Myocyte (in vitro differentiated cells): ENCODE measurements at places on chromosomes 4 and X. TPM values are rescaled to one million over a fixed set of nuclear protein-coding genes. Genes with fewer than 3 reads are reported as not detected.

DNA sequence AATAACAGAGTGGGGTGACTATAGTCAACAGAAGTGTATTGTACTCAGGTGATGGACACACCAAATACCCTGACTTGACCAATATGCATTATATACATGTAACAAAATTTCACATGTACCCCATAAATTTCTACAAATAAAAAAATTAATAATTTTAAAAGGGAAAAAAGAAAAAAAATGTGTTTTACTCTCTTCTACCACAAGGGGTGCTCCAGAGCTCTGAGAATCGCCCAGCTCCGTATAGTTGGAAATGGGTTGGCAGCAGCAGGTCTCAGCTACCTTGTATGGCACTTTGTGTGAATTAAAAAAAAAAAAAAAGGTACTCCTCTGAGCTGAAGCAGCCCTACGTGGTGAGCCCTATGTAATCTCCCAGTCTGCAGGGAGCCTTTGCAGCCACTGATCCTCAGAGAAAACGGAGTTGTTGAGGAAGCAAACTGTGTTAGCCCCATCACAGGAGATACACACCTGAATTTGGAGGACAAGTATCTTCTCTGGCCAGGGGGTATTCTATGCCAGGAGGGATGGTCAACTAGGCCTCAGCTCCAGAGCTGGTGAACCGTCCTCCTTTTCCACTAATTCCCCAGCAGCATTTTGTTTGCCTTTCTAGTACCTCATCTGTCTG is 17.2 kb upstream of the POLA1 start:
- DNase-seq = peak; percentile 22

VEGFC gene
- 8.1 and 13.0 TPM in 2 replicates for total RNA-seq

DNA sequence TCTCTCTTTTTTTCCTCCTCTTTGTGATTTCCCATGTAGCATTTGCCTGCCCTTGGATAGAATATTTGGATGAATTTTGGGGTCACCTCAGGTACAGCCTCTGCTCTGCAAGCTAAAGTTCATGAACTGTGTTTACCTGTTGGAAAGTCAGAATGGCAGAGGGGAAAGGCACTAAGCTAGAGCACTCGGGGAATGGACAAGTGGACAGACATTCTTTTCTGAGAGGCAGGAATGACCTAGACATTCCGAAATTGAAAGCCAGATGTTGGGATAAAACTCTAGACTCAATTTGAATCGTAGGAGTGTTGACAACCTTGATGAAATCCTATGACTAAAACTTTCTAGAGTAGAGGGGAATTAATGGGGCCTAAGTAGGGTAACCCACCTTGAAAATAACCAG is 56.1 kb downstream of the LUZP4 start:
- no peak for DNase-seq

DNA sequence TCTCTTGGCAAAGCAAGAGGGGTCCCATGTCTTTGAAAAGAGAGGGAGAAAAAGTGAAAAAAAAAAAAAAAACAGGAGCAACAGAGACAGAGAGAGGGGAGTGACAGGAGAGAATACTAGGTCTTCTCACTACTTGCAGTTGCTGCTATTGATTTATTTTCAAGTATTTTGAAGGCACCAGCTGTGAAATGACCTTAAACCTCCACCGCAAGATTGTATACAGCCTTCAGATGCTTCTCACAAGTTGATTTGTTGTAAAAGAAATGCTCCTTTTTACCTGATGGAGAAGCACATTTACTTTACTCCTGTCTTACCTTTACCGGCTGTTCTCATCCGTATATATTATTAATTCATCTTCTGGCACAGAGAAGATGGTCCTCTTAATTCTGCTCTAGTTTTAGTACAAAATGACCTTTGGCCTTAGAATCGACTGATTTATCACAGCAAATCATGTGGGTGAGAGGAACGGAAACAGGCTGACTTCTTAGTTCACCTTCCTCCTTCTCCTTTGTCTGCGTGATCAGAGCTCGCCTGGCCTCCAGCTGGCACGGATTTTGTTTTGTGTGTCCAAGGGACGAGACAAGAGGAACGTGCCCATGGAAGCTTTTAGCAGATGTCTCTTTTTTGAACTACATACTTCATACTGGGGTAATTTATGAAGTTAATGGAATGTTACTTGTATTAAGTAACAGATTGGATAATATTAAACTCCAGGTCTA is 82.4 kb upstream of the PACRGL start:
- no peak for DNase-seq

- no peak for DNase-seq
Measured at GRCh38 chr4:169215656-169216055, 55.1 kb downstream of the SH3RF1 start.

GRCh38 chr4:78532046-78532445 is 19.5 kb upstream of the ANXA3 start:
- DNase-seq = no peak

DNA sequence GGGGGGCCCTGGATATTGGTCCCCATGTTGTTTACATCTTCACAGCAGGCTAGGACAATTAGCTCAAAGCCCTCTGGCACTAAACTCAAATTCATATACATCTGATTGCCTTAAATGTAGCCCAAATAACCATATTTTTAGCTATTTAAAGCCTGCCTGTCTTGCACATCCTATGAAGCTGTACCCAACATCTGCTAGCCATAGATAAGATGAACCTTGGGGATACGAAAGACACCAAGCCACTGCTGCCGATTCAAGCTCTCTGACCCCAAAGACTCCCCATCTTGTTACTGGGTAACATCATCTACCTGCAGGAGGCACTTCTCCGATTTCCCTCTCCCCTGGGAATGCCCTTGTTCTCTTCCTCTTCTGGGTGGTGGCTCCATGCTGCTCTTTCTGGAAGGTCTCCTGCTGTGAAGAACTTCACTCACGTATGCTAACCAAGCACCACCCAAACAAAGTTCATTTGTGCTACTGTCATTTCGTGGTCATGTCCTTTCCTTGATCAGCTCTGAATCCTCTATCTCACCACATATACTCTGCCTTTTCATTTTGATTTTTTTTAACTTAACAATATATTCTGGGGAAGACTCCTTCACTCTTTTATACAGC is 107.7 kb upstream of the ATXN3L start:
- no peak for DNase-seq

RNF212 gene
- total RNA-seq = not detected in 2 replicates

NKRF gene
- total RNA-seq = 5.0 and 5.5 TPM in 2 replicates

DNA sequence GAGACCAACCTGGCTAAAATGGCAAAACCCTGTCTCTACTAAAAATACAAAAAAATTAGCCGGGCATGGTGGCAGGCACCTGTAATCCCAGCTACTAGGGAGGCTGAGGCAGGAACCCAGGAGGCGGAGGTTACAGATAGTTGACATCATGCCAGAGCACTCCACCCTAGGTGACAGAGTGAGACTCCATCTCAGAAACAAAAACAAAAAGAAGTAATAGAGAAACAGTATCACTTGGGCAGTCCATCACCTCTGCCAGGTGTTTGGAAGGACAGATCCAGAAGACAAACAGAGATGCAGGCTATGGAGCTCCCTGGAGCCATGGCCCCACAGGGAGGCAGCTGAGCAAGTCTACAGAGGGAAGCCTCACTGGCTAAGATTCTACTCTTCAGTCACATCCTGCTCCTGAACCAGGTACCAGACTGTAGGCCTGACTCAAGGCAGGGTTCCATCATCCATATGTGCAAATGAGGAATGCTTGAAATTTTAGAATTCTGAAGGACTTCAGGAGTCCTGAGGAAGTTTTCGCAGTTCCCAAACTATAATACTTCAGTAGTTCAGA is 81.4 kb upstream of the CPEB2 start:
- no peak for DNase-seq

SPANXA2 gene
- not detected in 2 replicates for total RNA-seq

GRCh38 chrX:120309873-120310705 is 1.2 kb downstream of the TMEM255A start:
- no peak for DNase-seq

FAAH2 gene
- total RNA-seq = 1.0 TPM in 1 of 2 replicates, not detected in the other

FATE1 gene
- not detected in 2 replicates for total RNA-seq

GUF1 gene
- total RNA-seq = 24.0 and 25.9 TPM in 2 replicates

DNA sequence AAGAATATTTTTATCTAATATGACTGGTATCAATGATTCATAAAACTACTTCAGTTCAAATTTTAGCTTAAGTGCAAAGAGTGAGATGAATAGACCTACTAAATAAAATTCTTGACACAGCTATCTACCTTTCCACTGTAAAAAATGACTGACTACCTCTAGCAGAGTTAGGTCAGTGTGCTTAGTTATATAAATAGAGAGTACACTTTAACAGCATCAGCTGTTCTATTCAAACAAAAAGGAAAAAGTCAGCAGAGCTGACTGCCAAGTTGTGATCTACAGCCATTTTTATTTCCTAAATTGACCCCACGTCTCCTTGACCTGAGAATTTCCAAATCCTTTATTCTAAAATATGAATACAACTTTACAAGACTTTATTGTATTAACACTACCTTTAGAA is 262.4 kb downstream of the CAMK2D start:
- peak; percentile 50 for DNase-seq

MAGEH1 gene
- 24.2 and 34.0 TPM in 2 replicates for total RNA-seq

GRCh38 chrX:48493890-48494364 is 14.9 kb upstream of the PORCN start:
- DNase-seq = peak; percentile 66

DNA sequence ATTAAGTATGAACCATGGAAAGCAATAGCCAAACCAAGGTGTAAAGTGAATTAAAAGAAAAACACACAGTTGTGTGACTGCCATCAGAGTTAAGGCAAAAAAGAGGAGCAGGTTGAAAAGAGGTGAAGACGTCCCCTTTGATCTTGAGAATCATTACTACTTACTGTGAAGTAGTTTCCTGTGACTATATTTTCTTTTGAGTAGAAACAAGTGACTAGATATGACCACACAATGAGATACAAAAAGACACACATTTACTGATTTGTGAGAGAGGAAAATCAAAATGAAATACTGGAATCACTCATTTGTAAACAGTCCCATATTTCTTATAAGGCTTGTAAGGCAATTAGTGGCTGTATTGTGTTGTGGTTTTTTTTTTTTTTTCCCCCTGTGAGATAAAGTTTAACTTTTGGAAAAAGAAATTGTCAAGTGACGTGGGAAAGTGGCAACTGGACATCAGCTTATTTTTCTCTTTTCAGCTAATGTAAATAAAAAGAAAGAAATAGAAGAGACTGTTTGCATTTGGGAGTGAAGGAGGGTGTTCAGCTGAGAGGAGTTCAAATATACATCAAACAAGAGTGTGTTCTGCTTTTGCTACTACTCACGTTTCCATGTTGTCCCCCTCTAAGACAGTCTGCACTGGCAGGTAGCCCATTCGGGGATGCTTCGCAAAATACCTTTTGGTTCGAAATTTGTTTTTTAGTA is 106.4 kb upstream of the FTHL17 start:
- DNase-seq = no peak

TMEM154 gene
- total RNA-seq = 0.10 and 0.24 TPM in 2 replicates

SLC16A2 gene
- total RNA-seq = 25.8 and 26.0 TPM in 2 replicates

DNA sequence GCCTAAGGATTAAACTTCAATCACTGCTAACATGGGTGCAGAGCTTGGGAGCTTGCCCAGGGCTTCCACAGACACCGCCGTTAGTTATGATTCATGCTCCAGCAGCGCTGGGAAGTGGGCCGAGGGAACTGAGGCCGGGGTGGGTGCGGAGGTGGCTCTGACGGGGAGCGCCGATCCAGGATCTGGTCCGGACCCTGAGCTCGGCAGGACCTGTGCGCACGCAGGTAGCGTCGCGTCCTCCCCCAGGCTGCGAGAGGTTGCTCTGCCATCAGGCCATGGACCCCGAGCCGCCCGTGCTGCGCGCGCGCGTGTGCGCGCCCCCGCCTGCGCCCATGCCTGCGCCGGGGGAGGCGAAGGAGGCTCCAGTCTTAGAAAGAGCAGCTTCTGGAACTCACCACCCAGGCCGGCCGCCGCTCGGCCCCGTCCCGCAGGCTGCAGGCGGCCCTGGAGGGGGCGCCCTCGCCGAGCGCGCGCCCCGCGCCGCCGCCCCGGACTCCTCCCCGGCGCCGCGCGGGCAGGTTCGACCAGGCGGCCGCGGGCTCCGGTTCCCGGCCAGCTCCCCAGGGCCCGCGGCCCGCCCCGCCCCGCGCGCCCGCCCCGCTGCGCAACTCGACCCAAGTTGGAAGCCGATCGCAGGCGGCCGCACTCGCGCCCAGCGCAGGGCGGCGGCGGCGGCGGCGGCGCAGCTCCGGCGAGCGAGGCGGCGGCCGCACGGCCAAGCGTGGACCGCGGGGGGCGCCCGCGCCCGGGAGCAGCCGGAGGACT is 732 bp upstream of the ADRA2C start:
- peak; percentile 63 for DNase-seq

DNA sequence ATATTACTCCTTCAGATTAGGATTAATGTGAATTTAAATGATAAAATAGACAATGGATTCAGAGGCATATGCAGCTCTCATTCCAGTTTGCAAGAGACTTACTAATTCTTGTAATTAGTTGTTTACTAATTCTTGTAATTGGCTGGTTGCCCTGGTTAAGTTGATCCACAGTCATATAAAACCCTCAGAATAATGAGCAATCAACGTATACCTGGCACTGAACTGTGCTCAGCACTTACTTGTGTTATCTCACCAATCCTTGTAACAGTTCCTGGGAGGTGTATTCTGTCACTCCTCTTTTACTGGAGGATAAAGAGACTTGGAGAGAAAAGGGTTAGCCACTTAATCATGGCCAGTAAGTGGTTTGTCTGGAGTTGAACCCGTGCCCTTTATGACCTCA is 10.5 kb downstream of the HERC5 start:
- no peak for DNase-seq

DNA sequence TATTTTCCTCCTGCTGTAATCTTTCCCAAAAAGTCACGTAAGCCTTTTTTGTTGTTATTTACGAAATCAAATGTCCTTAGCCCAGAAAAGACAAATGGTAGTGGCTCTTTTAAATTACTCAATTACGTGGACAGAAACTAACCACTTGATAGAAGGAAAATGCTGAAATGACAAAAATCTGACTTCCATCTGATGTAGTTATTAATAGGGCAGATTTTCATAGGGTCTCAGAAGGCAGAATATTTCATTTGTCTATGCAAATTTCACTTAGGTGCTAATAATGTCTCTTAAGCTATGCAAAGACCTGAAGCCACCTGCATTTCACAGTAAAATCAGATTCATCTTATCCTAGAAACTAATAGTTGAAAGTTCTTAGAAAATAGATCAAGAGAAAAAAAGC is 295.7 kb downstream of the TMA16 start:
- DNase-seq = no peak

DNA sequence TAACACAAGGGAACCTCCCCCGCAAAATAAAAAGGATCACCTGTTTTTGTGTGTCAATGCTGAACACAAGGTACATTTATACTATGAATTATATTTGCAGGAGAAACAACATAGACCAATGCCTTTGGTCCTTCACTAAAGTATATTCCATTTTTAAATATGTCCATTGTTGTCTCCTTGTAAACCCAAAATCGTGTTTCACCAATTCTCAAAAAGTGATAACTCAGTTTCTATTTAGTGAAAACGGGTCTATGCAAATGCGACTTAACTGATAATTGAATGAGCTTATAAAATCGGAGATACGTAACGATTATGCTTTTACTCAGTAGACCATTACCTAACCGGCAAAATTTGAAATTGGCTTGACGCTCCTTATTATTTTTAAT is 2.1 kb downstream of the BRWD3 start:
- peak; percentile 18 for DNase-seq

ADAMTS3 gene
- not detected in 2 replicates for total RNA-seq

PDLIM3 gene
- 2,950 and 5,295 TPM in 2 replicates for total RNA-seq

DNA sequence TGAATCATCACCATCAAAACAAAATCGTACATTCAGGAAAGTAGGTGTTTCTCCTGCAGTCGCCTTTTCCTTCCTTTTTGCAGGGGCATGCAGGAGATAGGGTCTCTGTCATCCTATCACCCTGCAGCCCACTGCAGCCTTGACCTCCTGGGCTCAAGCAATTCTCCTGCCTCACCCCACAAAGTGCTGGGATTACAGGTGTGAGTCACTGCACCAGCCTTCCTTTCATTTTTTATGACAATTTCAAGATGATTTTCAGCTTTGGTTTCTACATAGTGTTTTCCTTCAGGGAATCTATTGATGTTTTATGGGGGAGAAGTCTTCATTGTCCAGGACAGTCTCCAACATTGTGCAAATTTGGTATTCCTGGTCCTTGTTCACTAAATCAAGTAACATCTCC is 71.7 kb downstream of the USP38 start:
- no peak for DNase-seq
